ENCODE measurements at places on chromosomes 3 and 15.

GRCh38 chr15:52318729-52319500 is 23.3 kb upstream of the MYO5C start:
- DNase-seq: no peak

GRCh38 chr3:172249039-172249438 is 199.2 kb downstream of the GHSR start:
- DNase-seq: no peak

- DNase-seq: no peak
Measured at GRCh38 chr3:44952689-44953088, 23.3 kb downstream of the ZDHHC3 start.

DNA sequence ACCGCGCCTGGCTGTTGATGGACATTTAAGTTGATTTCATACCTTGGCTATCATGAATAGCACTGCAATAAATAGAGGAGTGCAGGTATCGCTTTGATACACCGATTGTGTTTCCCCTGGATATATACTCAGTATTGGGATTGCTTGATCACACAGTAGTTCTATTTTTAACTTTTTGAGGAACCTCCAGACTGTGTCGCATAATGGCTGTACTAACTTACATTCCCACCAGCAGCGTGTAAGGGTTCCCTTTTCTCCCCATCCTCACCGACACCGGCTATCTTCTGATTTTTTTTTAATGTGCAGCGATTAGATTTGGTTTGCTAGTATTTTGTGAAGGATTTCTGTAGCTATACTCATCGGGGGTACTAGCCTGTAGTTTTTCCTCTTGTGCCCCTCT is 16.0 kb downstream of the RUBCN start:
- no peak for DNase-seq

GRCh38 chr3:62727536-62727935 is 147.7 kb downstream of the CADPS start:
- DNase-seq: no peak

- no peak for DNase-seq
Measured at GRCh38 chr15:99310745-99311144, 59.5 kb downstream of the LRRC28 start.

DNA sequence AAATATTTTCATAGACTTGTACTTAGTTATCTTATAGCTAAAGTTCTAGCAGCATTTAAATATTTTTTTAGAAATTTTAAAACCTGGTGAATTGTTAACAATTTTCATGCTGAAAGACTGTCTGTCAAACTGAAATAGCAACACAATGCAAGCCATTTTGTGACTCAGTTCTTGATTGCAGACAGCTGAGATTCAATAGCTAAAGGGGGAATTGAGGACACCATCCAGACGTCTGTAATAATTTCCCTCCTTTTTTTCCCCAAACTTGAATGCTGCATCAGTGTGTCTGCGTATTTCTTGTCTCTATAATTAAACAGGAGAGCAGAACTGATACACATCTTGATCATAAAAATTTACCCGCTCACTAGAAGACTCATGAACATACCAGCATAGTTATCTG is 468.3 kb downstream of the GBE1 start:
- DNase-seq: no peak

DNA sequence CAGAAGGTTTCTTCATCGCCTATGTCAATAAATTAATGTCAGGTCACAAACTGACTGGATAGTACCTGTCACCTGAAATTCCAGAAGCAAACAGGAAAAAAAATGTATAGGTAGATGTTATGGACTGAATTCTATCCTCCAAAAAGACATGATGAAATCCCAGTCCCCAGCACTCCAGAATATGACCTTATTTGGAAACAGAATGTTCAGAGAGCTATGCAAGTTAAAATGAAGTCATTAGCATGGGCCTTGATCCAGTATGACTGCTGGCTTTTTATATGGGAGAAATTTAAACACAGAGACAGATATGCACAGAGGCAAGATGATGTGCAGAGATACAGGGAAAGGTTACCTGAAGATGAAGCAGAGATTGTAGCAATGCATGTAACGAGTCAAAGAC is 953.4 kb downstream of the ZPLD1 start:
- DNase-seq: no peak

- no peak for DNase-seq
Measured at GRCh38 chr3:141440942-141441341, 45.9 kb upstream of the RASA2 start.

GRCh38 chr3:38387862-38388261 is 41.3 kb downstream of the XYLB start:
- no peak for DNase-seq

GRCh38 chr3:31533169-31534064 is 692 bp downstream of the STT3B start:
- DNase-seq: peak; percentile 48

- DNase-seq: no peak
Measured at GRCh38 chr15:27353856-27354255, 382.9 kb downstream of the GABRG3 start.

DNA sequence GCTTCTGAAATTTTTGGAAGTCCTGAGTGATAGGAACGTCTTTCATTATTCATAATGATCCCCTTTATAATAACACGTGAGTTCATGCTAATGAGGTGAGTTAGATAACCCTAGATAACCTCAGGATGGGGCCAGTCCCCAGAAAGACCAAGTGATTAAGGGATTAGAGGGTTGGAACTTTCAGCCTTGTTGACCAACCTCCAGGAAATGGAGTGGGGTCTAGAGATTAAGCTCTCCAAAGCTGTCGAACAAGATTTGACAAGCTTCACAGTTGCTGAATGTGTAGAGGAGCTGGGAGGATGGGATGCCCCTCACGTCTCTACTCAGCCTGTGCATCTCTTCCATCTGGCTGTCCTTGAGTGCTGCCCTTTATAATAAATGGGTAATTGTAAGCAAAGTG is 107.1 kb downstream of the ZMAT3 start:
- DNase-seq: no peak

GRCh38 chr3:20040548-20041196 is 426 bp downstream of the KAT2B start:
- DNase-seq: peak; percentile 71

- DNase-seq: peak; percentile 12
Measured at GRCh38 chr3:14602006-14602803, 49.4 kb upstream of the CCDC174 start.

GRCh38 chr3:177606891-177607290 is 409.6 kb upstream of the TBL1XR1 start:
- no peak for DNase-seq

DNA sequence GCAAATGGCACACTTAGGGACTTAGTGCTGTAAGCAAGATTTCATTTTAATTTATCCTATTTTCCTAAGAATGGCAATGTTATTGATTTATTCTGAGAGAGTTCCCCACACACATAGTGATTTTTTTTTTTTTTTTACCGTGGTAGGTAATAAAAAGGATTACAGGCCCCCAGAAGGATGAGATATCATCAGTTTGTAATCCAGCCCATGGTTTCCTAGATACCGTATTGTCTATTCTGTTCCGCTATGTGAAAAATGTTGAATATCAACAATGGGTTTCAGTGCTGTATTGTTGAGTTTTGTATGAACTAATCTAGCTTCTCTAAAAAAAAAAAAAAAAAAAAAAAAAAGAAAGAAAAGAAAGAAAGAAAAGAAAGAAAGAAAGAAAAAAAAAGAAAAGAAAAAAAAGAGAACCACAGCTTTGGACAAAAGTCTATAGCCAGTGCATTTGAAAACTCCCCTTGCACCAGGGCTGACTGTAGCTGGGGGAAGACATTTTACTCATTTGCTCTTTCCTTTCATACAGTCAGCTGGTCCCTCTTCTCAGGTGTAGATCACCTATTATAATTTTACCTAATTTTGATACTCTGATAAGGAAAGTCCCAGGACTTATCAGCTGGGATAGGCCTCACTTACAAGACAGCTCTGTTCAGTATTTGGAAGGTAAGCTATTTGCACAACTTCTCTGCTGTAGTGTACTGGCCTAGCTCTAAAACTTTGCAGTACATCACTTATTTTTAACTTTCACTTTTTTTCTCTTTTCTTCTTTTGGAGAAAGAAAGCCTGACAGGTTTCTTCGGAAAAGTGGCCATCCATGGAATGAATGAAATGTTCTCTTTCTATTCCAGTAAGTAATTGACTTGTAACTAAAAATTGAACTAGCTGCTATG is 101.4 kb upstream of the SOX2 start:
- no peak for DNase-seq
